ENCODE measurements at places on chromosomes 11 and 22. TPM values are rescaled to one million over a fixed set of nuclear protein-coding genes. Genes with fewer than 3 reads are reported as not detected.

DNA sequence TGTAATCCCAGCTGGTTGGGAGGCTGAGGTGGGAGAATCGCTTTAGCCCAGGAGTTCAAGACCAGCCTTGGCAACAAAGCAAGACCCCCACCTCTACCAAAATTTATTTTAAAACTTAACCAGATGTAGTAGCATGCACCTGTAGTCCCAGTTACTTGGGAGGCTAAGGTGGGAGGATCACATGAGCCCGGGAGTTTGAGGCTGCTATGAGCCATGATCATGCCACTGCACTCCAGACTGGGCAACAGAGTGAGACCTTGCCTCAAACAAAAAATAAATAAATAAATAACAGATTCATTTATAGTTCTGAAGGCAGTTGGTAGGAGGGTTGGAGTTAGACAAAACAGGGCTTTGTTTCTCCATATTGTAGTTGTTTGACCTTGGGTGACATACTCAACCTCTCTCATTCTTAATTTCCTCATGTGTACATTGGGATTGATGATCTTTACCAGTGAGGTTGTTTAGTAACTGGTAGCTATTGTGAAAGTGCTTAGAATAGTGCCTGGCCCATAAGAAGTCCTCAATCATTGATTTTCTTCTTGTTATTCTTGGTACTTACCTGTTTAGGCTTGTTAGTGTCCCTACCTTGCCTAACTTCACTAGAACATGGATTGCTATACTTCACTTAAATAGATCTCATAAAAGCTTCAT lies 79.1 kb downstream of the EMSY start:
- DNase-seq = no peak

DNA sequence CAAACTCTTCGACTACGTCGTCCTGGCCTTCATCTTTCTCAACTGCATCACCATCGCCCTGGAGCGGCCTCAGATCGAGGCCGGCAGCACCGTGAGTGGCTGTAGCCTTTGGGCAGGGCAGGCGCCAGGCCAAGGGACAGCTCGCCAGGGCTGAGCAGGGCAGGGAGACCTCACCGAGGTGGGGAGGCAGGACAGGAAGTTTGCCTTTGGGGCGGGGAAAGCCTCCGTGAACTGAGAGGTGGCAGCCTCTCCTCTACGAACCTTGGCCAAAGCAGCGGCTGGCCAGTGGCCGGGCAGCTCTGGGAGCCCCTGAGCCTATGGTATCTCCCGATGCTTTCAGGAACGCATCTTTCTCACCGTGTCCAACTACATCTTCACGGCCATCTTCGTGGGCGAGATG lies 93.2 kb downstream of the CACNA1I start:
- DNase-seq = no peak

DNA sequence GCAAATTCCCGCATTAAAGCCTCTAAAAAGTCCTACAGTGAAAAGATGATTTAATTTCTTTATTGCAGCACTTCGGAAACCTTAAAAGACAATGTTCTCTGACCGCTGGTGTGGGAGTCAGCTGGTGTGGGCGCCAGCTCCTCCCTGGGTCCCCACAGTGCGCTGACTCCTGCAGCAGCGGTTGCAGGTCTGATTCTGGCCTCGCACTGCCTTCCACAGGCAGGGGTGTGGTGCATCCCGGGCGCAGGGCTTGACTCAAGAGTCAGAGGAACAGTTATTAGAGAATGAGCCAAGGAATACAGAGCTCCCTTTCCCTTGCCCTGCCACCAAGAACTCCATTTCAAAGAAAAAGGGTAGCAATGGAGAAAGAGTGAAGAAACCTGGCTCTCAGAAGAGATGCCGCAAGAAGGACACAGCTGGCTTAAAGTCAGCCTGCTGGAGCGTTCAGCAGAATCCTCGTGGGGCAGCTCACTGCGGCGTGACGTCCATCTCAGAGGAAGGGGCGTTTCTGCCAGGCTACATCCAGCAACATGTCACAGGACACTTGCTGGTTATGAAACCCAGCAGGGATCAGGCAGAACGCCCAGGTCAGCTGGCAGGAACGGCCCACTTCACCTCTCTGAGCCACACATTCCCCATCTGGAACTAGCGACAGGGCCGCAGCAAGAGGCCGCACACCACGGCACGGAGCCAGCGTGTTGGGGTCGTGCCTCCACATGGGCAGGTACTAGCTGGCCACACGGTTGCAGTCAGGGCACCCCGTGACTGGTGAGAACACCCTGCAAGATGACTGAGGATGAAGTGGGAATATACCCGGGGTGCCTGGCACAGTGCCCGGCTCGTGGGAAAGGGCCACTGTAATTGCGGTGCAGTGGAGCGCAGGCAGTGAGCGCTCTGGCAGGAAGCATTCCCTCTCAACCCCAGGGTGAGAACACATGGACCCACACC lies 18.1 kb upstream of the EFCAB6 start:
- no peak for DNase-seq

- no peak for DNase-seq
Observed at GRCh38 chr11:15888556-15889345, 467.6 kb downstream of the SOX6 start.

- no peak for DNase-seq
Observed at GRCh38 chr11:74520927-74521665, 27.6 kb upstream of the LIPT2 start.

DNA sequence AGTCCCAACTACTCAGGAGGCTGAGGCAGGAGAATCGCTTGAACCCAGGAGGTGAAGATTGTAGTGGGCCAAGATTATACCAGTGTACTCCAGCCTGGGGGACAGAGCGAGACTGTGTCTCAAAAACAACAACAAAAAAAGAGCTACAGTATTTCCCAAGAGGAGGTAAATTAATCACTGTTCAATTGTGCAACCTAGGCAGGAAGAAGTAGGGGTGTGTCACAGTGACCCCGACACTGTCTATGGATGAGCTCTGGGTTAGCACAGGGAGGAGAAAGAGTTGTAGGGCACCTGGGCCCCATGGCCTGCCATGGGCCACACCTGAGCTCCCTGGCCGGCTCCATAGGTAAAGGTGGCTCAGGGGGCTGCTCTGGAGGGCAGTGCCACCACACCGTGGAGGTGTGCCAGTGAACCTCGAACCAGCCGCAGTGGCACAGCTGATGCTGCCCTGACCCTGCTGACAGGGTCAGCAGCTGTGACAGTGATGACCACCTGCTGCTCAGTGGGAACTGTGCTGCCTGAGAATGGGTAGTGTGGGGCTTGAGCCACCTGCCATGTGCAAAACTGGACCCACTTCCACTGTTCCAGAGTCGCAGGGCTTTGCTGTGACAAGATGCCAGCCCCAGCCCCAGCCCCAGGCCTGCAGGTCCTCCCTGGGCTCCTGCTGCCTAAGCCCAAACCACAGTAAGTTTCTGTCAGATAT lies 84.0 kb upstream of the PITPNB start:
- DNase-seq = no peak

The GSTT2B gene
- 16.8 TPM for polyA plus RNA-seq

The ZFP91 gene
- 72.9 TPM for polyA plus RNA-seq

- no peak for DNase-seq
Observed at GRCh38 chr11:46015941-46016340, 93.5 kb downstream of the LARGE2 start.

The DEPDC7 gene
- 9.1 TPM for polyA plus RNA-seq

DNA sequence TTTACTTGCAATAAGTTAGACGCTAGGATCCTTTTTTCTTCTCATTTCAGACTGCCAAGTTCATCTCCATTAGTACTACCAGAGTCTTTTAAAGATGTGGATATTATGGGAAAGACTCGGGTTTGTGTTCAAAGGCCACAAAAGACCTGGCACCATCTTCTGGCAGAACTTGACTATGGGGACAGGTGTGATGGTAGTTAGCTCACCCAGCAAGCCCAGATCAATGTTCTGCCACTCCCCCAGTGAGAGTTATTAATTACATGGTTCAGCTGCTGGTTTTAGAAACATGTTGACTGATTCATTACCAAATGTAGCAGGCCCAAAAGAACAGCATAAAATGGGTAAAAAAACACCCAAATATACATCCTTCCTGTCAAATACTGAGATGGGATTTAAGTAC lies 333.5 kb upstream of the PITPNB start:
- no peak for DNase-seq

- DNase-seq = no peak
Observed at GRCh38 chr11:106456647-106457046, 379.2 kb downstream of the AASDHPPT start.

GRCh38 chr11:45543808-45544422 lies 121.5 kb downstream of the CHST1 start:
- no peak for DNase-seq

GRCh38 chr11:108551651-108552462 lies 41.7 kb downstream of the EXPH5 start:
- DNase-seq = peak; percentile 47

DNA sequence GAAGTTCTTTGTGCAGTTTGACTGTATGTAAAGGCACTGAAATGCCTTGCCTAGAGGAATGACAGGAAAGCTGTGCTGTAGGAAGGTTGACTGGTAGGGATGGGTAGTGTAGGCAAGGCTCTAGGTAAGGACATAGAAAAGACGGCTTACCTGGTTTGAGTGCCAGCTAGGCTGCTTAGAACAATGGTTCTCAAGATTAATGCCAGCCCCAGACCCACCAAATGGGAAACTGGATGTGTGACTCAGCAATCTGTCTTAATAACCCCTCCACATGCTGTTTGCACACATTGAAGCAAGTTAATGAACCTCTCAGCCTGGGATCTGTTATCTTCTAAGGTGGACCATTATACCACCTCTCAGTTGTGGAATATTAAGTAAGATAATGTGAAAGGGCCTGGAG lies 3.7 kb downstream of the RPS3 start:
- DNase-seq = no peak

DNA sequence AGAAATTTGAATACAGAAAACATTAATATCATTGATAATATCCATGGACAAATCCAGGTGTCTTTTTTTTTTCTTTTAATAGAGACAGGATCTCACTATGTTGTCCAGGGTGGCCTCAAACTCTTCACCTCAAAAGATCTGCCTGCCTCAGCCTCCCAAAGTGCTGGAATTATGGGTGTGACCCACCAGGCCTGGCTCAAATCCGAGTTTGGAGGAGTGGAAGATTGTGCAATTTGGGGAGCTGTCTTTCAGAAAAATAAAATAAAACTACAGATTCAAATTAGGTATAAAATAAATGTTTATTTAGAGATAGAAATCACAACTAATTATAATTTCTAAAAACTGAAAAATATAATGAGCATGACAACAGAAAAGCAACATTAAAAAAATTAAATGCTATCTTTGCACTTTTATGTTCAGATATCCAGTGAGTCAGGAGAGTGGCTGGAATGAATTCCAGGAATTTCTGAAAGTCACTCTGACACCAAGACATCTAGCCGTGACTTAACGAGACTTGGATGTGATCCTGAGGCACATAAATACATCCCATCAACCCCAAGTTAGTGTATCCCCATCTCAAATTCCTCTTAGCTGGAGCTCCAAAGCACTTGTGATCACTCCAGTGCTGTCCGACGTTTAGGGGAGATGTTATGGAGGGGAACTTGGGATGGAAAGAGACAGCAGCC lies 128.6 kb upstream of the THY1 start:
- no peak for DNase-seq

The FBXO3 gene
- polyA plus RNA-seq = 66.8 TPM

GRCh38 chr11:132332521-132332920 lies 962.1 kb downstream of the NTM start:
- DNase-seq = no peak

DNA sequence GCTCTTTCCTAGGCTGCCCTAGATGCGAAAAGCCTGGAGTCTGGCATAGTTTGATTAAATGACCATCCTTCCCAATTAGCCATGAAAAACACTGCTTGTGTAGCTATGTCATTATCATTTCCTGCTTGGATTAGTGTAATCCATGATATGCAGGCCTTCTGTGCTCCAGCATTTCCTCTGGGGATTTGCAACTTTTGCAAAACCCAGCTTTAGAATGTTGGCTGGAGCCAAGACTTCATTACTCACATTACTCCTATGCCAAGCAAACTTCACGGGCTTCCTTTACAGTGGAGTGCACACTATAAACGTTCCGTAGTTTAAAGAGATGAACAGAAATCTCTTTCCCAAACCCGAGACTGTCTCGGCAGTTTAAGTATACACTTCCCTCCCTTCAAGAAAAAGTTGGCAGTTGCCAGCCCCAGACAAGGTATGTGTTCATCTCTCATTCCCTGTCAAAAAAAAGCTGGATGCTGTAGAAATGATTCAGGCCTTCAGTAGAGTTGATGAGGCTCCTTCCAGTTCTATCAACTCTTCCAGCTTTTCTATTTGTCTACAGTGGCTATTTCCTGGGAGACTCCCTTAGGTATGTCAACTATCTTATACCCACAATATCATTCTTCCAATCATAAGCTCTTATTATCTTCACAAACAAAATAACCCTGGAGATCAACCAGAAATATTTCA lies 180.0 kb downstream of the MAML2 start:
- no peak for DNase-seq

DNA sequence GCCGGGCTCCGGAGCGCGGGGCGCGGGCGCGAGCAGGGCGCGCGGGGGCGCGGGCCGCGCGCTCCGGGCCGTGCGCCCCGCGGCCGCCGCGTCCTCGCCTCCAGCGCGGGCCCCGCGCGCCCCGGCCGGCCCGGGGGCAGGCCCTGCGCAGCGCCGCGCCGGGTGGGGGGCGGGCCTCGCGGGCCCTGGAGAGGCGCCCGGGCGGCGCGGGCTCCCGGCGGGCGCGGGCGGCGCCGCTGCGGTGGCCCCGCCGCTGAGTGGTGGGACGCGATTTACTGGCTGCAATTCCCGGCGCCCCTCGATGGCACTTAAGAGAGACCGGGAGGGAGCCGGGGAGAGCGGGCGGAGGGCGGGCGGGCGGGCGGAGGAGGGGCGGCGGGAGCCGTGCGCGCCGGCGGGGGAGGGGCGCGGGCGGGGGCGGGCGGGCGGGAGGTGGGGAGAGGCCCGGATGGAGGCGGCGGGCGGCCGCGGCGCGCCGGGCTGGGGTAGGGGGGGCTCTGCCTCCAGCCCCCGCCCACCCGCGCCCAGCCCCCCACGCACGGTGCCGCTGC lies 73.2 kb upstream of the TCF20 start:
- no peak for DNase-seq

- DNase-seq = no peak
Observed at GRCh38 chr11:132300283-132300682, 929.9 kb downstream of the NTM start.

The TMEM121B gene
- 0.63 TPM for polyA plus RNA-seq

- DNase-seq = no peak
Observed at GRCh38 chr11:112589155-112589554, 328.5 kb upstream of the PLET1 start.

DNA sequence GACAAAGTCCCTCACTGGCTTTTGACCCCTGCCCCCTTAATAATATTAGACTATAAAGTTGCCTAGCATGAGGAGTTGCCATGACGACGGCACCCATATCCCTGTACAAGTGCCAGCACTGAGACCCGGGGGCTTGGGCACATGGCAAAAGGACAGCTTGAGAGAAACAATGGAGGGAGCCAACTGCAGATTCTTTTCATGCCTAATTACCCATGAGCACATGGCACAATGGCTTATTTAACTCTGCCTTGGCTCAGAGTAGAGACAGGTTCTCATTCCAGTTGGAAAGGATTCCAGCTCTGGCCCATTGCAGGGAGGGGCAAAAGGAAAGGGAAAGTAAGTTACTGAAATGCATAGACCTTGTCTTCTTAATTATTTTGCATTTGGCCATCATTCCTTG lies 261.2 kb upstream of the UBASH3B start:
- DNase-seq = no peak
